NCI-H2081 treated with DMSO at 0.1 percent for 48 hours (cell line): ENCODE measurements at places on chromosomes 3 and 15.

GRCh38 chr3:69741032-69741767 lies 1.9 kb downstream of the MITF start:
- DNase-seq, result no peak

DNA sequence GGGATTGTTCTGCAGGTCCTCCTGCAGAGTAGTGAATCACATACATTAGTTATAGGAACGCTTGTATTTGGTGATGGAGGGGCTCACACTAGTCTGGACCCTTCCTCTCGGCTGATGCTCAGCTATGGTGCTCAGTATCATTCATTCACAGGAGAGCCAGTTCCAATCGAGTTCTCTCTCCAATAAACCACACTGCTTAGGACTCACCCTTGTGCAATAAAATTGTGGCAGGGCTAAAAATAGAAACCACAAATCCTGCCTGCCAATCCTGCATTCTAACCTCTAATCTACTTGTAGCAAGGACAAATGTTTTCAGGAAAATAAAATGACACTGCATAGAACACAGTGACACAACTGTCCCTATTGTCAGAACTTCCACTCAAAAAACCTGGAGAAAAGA lies 138.4 kb upstream of the TBL1XR1 start:
- no peak for DNase-seq

- DNase-seq, result peak; percentile 96
Measured at GRCh38 chr3:183377307-183377959, 51.0 kb downstream of the MCF2L2 start.

DNA sequence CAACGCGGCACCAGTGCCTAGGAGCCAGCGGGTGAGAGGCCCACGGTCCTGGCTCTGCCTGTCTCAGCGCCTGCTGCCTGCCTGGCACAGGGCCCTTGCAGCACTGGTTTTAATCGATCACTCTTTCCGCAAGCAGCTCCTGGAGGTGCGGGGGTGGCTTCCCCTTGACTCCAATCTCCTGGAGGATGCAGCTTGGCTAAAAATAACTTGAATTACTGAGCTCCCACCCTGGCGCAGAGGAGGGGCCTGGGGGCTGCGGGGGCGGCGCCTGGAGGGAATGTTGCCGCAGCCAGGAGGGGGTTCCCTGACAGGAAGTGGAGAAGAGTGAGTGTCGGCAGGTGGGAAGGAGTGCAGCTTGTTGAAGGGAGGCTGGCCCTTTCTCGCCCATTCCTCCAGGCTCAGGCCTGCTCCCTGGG lies 9.9 kb upstream of the RPL29 start:
- DNase-seq, result no peak

DNA sequence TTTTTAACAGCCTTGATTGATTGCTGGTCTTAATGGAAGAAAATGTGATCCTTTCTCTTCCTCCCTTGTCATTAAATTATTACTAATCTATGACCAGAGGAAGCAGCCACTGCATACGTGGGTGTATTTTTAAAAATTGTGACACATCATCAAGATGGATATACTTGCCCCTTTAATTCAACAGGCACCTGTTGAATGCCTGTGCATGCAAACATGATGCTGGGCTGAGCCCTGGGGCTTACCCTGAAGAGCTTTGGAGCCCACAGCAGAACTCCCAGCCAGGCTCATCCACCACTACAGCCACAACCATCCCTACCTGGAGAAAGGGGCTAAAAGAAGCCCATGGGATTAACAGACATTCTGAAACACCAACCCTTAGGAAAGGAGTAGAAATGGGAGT lies 297.2 kb upstream of the CTDSPL start:
- DNase-seq, result no peak

- DNase-seq, result no peak
Measured at GRCh38 chr3:64223791-64224745, 1.2 kb downstream of the PRICKLE2 start.

- DNase-seq, result no peak
Measured at GRCh38 chr3:128481438-128481942, 11.5 kb downstream of the GATA2 start.

DNA sequence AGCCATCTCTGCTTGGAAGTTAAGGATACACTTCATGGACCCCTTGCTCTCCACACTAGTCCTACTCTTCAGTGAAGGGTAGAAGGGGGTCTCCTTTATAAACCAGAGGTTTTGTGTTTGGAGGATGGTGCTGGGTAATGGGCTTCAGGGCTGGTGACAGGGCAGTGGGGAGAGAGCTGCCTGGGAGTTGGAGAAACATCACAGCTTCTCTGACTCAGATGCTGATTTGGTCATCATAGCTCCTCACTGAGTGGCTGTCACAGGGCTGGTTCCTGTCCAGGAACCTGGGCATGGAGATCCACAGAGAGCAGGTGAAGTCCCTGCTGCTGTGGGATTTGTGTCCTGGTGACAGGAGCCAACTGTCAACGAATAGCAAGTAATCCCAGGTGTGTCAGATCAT lies 333.9 kb upstream of the ATP10A start:
- DNase-seq, result no peak

GRCh38 chr3:82940124-82940523 lies 1178.7 kb upstream of the GBE1 start:
- no peak for DNase-seq

- no peak for DNase-seq
Measured at GRCh38 chr15:99582508-99582960, 16.8 kb downstream of the MEF2A start.

- peak; percentile 13 for DNase-seq
Measured at GRCh38 chr3:132038198-132038825, 3.5 kb upstream of the CPNE4 start.

- no peak for DNase-seq
Measured at GRCh38 chr3:124620600-124621063, 109.6 kb upstream of the UMPS start.

DNA sequence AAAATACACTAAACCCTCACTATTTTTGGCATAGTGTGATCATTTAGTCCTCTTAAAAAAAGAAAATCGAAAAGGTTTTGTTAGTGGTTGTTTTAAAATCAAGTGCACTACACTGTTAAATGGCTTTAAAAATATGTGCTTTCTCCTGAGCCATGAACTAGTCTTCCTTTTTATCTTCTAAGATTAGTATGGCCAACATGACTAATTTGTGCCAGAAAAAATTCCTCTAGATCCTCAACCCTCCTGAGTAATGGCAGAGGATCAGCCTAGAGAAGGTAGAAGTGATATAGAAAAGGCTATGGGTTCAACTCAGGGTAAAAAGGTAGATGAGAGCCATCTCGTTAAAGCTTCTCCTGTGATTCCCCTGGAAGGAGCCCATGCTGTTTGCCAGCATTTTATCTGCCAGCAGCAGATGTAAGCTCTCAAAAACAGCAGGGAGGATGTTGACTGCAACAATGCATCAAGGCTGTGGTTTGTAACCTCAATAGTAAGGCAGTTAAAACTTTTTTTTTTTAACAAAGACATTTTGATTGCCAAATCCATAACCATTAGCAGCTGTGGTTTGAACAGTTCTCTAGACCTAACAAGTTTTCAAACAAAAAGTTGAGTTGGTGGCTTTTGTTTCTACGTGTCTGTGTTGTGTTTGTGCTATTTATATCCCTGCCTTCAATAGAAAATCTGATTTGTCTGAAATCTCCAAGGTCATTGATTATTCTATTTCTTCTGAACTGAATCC lies 30.2 kb upstream of the ZNF609 start:
- DNase-seq, result peak; percentile 20

DNA sequence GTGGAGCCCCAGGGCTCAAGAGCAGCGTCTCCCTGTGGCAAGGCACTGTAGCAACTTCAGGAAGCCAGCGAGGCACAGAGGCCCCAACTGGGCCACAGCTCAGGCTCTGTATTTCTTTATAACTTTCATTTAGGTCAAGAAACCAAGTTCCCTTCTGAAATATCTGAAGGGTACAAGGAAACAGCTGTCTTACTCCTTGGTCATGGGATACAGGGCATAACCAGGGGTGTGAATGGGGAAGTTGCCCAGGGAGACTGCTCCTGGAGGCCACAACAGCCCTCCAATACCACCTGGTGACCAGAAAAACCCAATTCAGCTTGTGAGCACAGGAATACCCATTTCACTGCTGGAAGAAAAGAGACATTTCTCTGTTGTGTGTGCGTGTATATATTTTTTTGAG lies 13.3 kb upstream of the SPTBN5 start:
- no peak for DNase-seq
